ENCODE measurements at places on chromosomes 3 and 15. TPM values are rescaled to one million over a fixed set of nuclear protein-coding genes. Genes with fewer than 3 reads are reported as not detected.

GRCh38 chr3:43001094-43001553, 22.0 kb downstream of the GASK1A start:
- DNase-seq, result peak; percentile 83

Gene ADGRG7
- not detected for total RNA-seq

Gene KLHL40
- total RNA-seq, result 0.86 TPM

Gene FGD5
- total RNA-seq, result 28.7 TPM

Data from left cardiac atrium (tissue), 4 donors.